ENCODE measurements at places on chromosomes 7 and 10.

DNA sequence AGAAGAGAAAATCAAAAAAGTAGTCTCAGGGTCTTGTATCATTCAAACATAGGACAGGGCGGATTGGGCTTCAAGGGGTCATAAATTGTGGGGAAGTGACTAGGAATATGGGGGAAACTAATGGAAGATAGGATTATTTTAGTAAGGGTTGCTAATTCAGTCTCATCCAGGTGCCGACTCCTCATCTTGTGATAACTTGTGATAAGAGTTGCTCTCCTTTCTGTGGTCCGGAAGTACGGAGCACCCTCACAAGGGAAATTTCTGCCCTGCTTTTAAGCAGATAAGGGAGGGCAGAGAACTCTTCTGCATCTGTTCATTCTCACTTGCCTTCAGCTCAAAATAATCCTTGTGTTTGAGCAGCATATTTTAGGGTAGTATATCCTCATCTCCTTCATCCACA, 436.4 kb upstream of the LRGUK start:
- DNase-seq: no peak

- no peak for DNase-seq
Observed at GRCh38 chr10:57119684-57120083, 758.6 kb upstream of the ZWINT start.

GRCh38 chr7:366161-366803, 76.3 kb downstream of the FOXL3 start:
- DNase-seq: no peak

DNA sequence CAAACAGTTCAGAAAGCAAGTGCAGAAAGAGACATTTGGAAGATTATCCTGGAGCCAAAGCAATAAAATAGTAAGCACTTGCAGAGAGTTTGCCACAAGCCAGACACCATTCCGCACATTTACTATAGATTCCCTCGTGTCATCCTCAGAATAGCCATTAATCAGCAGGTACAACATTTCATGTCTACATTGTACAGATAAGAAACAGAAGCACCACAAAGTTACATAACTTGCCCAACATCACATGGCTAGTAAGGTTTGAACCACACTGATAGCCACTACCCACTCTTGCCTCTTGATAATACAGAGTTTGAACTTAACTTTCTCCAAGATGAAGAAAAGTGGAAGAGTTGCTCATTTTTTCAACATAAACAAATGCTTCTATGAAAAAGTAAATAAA, 40.6 kb upstream of the GHITM start:
- DNase-seq: no peak

DNA sequence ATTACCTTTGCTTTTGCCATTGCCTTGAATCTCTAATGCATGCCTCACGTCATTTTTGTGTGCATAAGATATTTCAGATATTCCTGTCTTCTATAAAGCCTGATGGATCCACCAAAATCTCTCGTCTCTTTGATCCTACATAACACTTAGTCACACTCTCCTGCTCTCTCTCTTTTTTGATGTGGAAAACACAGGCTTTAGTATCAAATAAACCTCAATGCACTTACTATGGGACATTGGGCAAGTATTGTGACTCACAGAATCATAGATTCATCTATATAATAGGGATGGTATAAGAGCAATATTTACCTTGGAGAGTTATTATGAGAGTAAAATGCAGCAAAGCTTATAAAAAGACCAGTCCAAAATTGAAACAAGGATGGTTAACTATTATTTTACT, 39.1 kb downstream of the DKK1 start:
- DNase-seq: no peak

DNA sequence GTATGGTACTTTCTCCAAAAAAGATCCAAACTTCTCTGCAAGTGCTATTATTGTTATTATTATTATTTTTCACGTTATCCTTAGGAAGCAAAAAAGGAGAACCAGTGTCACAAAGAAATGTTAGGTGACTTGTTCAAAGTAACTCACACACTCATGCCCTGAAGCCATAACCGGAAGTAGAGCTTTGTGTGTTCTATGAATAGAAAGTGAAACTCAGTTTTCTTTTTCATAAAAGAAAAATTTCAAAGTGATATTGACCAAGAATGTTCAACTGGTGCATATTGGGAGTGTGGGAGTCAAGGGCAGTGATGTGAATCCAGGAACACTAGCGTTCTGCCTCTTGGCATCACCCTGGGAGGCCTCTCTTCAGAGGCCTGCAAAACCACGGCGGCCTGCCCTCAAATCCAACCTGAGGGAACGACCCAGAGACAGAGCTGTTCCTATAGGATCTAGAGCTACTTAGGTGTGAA, 106.1 kb downstream of the PRKCQ start:
- DNase-seq: no peak

- DNase-seq: no peak
Observed at GRCh38 chr10:13959443-13960359, 371.0 kb downstream of the FRMD4A start.

- DNase-seq: peak; percentile 22
Observed at GRCh38 chr7:1818575-1819258, 148.6 kb downstream of the ELFN1 start.

DNA sequence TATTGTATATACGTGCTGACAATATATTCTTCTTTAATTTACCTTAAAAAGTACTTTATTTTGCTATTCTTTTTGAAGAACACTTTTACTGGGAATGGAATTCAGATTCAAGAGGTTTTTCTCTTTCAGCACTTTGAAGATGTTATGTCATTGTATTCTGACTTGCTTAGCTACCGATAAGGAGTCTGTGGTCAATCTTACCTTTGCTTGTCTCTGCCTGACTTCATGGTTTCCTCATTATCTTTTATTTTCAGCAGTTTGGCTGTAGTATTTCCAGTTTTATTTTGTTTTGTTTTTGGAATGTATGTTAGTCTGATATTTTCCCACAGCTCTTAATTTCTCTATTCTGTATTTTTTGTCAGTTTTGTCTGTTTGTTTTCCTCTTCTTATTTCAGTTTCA, 187.9 kb upstream of the SMIM30 start:
- no peak for DNase-seq

DNA sequence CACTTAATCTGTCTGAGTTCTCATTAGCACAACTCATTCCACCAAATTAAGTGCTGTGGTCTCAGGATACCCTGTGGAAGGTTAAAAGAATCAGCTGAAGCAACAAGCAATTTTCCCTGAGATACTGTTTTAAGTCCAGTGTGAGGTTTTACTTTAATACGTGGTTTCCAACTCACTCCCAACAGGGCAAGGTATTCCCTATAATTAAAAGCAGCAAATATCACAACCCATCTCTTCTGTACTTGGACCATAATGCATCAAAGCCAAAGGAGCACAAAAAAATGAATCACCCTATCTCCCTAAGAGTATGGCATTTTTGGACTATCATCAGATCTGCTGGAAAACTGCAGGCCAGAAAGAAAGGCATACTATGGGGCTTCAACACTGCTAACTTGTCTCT, 4.9 kb downstream of the CADPS2 start:
- no peak for DNase-seq

- no peak for DNase-seq
Observed at GRCh38 chr10:16155834-16156233, 281.0 kb upstream of the PTER start.

GRCh38 chr7:80922253-80923049, 3.6 kb upstream of the SEMA3C start:
- peak; percentile 67 for DNase-seq

DNA sequence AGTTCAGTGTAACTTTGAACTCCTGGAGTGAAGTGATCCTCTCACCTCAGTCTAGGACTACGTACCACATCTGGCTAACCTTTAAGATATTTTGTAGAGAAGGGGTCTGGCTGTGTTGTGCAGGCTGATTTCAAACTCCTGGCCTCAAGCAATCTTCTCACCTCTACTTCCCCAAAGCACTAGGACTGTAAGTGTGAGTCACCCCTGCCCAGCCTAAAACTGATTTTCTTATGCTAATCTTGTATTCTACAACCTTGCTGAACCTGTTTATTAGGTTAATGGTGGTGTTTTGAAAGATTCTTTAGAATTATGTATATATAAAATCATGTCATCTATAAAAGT, 58.0 kb downstream of the LCOR start:
- DNase-seq: no peak

GRCh38 chr10:72009425-72010081, 45.4 kb downstream of the CHST3 start:
- peak; percentile 91 for DNase-seq

- no peak for DNase-seq
Observed at GRCh38 chr7:45027774-45028114, 27.7 kb downstream of the CCM2 start.

GRCh38 chr10:112288486-112288885, 5.3 kb downstream of the TECTB start:
- DNase-seq: no peak

DNA sequence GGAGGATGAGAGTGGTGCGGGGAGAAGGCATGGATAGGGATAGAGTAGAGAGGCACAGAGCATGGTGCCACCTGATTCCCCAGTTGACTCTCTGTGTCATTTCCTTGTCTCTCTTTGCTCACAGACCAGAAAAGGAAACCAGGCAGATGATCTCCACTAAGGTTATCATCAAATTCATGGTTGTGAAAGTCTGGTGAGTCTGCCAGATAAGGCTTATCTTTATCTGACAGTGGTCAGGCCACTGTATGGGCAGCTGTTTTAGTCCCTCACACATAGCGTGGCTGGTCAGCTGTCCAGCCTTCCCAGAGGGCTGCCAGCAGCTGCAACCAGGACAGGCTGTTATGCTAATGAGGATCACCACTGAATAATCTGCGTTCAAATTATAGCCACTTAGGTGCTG, 99.0 kb downstream of the ADRA2A start:
- no peak for DNase-seq

GRCh38 chr10:8311526-8312070, 257.1 kb downstream of the GATA3 start:
- no peak for DNase-seq

DNA sequence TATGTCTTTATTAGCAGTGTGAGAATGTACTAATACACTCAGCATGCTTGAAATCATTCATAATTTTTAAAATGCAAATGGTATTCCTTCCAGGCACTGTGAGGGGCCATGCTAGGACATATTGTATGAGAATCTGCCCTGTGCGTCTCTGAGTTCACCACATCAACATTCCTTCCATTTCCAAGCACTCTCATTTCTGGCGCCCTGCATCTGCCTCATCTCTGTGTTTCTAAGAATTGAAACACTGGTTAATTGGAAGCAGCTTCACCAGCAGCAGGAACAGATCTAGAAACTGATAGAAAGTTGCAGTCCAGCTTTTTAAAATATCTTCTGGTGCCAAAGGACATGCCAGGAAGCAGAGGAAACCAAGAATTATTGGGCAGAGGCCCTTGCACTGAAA, 555.9 kb upstream of the DPP6 start:
- no peak for DNase-seq

- no peak for DNase-seq
Observed at GRCh38 chr10:4851846-4852245, 25.8 kb downstream of the AKR1E2 start.

DNA sequence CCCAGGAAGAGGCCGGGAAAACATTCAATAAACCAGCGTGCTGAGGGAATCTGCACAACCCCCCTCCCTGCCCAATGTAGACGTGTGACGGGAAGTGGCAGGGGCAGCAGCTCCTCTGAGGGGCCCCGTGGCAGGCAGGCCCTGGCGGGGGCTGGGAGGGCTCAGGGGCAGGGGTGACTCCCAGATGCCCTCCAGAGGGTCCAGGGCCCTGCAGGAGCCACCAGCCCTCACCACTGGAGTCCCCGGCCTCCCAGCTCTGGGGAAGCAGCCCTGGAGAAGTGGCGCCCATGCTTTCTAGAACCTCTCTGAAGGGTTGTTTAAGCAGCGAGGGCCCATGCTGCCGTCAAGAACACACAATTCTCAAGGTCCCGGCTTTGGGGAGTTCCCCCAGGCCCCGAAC, 8.4 kb upstream of the GPER1 start:
- no peak for DNase-seq

DNA sequence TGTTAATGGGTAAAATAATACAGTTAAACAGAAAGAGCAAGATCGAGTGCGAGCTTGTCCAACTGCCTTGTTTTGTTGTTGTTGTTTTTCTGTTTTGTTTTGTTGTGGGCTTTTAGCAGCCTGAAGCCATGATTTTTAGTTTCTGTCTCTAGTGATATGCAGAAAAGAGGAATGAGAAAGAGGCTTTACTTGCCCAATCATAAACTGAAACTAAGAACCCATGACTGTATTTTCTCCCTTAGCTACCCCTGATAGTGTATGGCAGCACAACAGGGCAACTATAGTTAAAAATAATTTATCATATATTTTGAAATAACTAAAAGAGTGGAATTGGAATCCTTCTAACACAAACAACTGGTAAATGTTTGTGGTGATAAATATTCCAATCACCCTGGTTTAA, 493.9 kb downstream of the GLRX3 start:
- no peak for DNase-seq

GRCh38 chr10:93300288-93300917, 181.7 kb downstream of the MYOF start:
- DNase-seq: no peak

- DNase-seq: no peak
Observed at GRCh38 chr10:3435671-3436070, 263.1 kb upstream of the PITRM1 start.

DNA sequence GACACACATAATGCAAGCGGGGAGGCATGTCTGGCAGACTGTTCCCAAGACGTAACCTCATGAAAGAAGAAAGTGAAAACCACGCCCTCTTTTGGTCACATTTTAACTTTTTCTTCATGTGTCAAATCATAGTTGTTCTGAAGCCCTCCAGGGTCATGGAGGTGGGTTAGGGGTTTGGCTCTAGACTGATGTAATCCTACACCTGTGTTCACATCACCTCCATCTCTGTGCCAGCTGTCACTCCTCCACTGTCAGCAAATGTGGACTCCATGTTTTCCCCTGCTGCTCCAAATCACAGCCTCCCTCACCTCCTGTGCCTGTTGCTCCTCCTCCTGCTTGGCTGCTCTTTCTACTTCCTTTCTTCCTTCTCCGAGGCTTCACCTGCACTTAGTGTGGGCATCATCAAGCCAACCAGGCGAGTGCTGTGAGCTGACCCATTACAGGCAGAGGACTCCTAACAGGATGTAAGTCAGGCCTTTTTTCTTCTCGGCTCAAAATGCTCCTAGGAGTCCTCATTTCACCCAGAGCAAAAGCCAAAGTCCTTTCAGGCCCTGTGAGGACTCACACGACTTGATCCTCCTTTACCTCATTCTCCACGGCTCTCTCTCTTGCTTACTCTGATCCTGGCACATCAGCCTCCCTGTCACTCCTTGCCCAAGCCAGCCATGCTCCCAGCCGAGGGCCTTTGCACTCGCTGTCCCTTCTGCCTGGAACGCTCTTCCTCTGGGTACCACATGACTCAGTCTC, 66.4 kb upstream of the IFRD1 start:
- DNase-seq: no peak

GRCh38 chr10:3924344-3924743, 139.3 kb upstream of the KLF6 start:
- DNase-seq: no peak

DNA sequence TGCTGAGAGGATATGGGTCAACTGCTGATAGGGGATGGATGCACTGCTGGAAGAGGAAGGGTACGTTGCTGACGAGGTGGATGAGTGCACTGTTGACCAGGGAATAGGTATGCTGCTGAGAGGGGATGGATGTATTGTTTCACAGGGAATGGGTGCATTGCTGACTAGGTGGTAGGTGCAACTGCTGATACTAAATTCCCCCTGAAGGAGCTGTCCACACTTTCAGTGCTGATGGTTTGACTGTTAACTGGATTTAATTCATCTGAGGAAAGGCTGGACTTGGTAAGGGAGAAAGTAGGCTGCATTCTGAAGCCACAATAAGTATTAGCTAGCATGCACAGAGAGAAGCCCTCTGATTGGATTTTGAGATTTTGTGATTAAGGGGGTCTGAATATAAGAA, 1196.8 kb upstream of the PHF14 start:
- no peak for DNase-seq
